ENCODE measurements at places on chromosomes 12 and 14.

DNA sequence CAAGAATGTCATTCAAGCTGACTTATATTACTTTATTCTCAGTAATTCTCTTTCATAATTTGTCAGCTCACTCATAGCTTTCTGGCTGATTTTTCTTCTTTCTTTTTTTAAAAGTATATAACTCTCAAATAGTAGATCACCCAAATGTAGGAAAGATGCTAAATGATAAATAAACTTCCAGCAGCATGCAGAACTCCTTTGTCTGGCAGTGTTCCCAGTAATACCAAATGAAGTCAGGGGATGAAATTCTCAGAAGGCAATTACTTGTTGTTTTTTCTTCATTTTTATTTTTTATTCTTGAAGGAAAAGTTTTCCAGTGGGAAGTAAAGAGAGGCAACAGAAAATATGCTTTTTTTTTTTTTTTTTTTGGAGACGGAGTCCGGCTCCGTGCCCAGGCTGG, 133.3 kb upstream of the SLCO1C1 start:
- DNase-seq: no peak

GRCh38 chr12:4431866-4432265, 13.7 kb downstream of the FGF6 start:
- no peak for DNase-seq

GRCh38 chr14:75113932-75114539, 12.8 kb downstream of the NEK9 start:
- DNase-seq: no peak

GRCh38 chr12:55721601-55722213, 1.5 kb downstream of the RDH5 start:
- no peak for DNase-seq
